ENCODE measurements at places on chromosomes 11 and 22. TPM values are rescaled to one million over a fixed set of nuclear protein-coding genes. Genes with fewer than 3 reads are reported as not detected.

Gene MMP8
- total RNA-seq: not detected

Gene PGM2L1
- 15.3 TPM for total RNA-seq

Gene MPZL2
- 0.20 TPM for total RNA-seq

Gene OR5L2
- total RNA-seq: not detected

Gene MED17
- total RNA-seq: 18.7 TPM

Gene SHANK3
- total RNA-seq: 1.9 TPM

Gene P2RX6
- 0.64 TPM for total RNA-seq

Gene OR52H1
- total RNA-seq: not detected

Gene C22orf15
- total RNA-seq: not detected

Gene AQP11
- 1.3 TPM for total RNA-seq

Gene MFNG
- total RNA-seq: 2.2 TPM

Gene SMIM35
- not detected for total RNA-seq

Gene CARD16
- total RNA-seq: not detected

Gene TMPRSS4
- not detected for total RNA-seq

Gene MIAT
- 0.26 TPM for total RNA-seq

Gene ACRV1
- total RNA-seq: not detected

Gene TPBGL
- 0.31 TPM for total RNA-seq

Gene KRTAP5-10
- not detected for total RNA-seq

Gene GAL3ST1
- 9.3 TPM for total RNA-seq

Data from A549 treated with ZK216348 at 1 μM for 4 hours (cell line).